ENCODE measurements at places on chromosomes 1 and 21. TPM values are rescaled to one million over a fixed set of nuclear protein-coding genes. Genes with fewer than 3 reads are reported as not detected.

- DNase-seq, result peak; percentile 68
These were observed 3.7 kb downstream of the KNCN start for GRCh38 chr1:46547481-46548383.

The HAX1 gene
- 59.6 TPM for total RNA-seq

GRCh38 chr21:14382486-14382834 lies 486 bp downstream of the HSPA13 start:
- DNase-seq, result no peak

- no peak for DNase-seq
These were observed 56.7 kb downstream of the RALGPS2 start for GRCh38 chr1:178781533-178782330.

The TCP10L gene
- total RNA-seq, result not detected

The RUNX3 gene
- 0.02 TPM for total RNA-seq

The RIMS3 gene
- total RNA-seq, result 10.0 TPM

GRCh38 chr21:41247561-41248545 lies 68.7 kb upstream of the FAM3B start:
- DNase-seq, result no peak

GRCh38 chr1:156858959-156859522 lies at the start of gene INSRR:
Gene INSRR, minus strand, starts transcription at chr1:156859117. Its CDS starts 496 bp downstream, at chr1:156858621.
- DNase-seq, result peak; percentile 26

The DENND4B gene
- total RNA-seq, result 18.9 TPM

DNA sequence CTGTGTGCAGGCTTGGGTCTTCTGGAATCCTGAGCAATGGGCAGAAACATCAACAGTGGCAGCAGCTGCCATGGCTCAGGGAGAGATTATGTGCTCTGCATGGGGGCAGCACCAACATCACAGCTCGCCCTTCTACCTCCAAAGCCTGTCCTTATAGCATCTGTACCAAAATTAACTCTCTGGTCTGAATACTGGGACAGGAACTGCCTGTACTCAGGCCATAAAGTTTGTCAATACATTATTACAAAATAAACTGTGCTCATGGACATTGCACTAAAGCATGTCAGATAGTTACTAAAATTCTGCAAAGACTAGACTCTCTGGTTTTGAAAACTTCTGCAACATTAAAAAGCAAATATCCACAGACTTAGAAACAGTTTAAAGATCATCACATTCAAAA lies 91.6 kb downstream of the ZC3H11B start:
- no peak for DNase-seq

DNA sequence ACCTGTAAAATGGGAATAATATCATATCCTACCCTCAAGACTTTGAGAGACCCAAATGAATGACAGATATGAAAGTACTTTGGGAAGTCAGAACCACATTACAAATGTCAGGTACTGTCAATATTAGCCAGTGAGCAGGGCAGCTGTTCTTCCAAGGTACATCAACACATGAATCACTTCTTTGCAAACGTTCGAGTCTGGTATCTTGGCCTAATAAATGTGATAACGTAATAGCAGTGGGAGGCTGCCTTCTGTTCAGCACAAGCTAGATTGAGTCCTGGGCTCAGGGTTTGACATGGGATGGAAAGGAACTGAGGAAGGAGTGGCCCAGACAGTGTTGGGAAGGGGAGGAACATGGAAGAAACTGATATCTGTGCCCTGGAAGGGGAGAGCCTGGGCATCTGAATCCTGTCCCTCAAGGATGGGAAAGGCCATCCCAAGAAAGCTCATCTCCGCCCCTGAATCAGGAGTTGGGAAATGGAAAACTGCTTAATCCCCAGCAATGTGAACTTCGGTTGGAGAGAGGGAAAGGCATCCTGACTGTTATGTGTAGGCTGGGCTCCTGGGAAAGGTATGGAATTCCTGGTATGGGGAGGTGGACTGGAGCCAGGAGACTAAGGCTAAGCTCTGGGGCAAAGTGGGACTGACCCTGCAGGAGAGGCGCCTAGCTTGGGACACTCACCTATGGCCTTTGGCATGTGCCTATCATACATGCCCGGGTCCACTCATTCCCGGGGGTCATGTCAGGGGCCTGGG lies 14.3 kb downstream of the KCNC4 start:
- DNase-seq, result no peak

- no peak for DNase-seq
These were observed 1.6 kb upstream of the BSND start for GRCh38 chr1:54996869-54997710.

The TOR1AIP2 gene
- total RNA-seq, result 62.3 TPM

- DNase-seq, result no peak
These were observed 67.1 kb downstream of the SSBP3 start for GRCh38 chr1:54339126-54339525.

DNA sequence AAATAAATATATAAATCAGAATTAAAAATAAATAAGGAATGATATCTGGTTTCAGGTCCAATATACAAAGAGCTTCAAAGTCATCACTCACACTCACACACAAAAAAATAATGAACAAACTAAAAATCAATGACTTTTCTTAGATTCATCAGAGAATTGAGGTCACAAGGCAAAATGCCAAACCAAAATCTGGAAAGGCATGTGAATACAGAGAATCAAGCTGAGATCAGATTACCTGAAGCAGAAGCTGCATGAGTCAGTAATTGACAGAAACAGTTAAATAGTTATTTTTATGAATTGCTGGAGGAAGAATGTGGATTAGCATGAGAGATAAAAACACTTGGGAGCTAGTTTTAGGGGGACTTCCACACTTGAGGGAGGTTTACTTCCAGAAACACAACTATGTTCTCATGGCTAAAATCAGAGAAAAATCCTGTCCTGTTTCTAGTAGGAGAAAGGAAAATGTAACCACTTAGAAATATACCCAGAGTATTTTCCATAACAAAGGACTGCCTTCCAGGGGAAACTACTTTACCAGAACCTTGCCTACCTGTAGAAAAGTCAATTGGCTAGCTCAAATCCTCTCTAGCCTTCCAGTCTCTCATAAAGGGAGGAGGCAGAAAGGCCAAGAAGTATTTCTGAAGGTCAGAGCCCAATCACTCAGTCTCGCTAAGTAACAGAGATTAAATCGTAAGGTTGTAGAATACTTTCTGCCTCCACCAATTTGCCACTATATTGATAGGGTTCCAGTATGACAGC lies 536.6 kb upstream of the NR5A2 start:
- peak; percentile 31 for DNase-seq

- DNase-seq, result no peak
These were observed 219.5 kb downstream of the URB2 start for GRCh38 chr1:229845410-229846138.

- DNase-seq, result no peak
These were observed 202.2 kb downstream of the RRAGC start for GRCh38 chr1:38657207-38657840.

DNA sequence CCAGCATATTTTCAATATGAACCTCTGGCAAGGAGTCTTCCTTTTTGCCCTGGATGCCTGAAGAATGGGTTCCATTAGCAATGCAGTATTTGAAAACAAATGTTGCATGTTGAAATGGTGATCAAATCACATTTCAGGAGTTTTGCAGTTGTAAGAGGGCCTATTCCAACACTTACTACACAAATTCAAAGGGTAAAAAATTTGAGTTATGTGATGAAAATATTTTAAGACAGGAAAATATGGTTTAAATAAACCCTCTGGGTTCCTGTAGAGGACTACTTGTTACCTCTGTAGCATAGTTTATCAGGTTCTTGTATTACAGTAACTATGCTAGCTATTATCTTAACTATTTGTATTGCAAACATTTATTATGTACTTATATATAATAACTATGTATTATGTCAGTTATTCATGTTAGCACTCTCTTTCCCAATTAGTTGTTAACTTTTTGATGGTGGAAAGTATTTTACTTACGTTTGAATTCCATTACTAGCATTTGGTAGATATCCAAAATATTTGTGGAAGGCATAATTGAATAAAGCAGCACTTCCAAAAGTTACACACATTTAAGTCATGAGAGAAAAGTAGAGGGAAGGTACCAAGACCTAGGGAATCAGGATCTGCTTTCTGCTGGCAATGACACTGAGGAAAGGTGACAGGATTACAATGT lies 312.9 kb downstream of the GRIK1 start:
- DNase-seq, result no peak

The SLC44A3 gene
- not detected for total RNA-seq

GRCh38 chr1:172540635-172541034 lies 7.7 kb downstream of the SUCO start:
- no peak for DNase-seq

- DNase-seq, result no peak
These were observed 155.0 kb downstream of the TPR start for GRCh38 chr1:186220067-186220466.

DNA sequence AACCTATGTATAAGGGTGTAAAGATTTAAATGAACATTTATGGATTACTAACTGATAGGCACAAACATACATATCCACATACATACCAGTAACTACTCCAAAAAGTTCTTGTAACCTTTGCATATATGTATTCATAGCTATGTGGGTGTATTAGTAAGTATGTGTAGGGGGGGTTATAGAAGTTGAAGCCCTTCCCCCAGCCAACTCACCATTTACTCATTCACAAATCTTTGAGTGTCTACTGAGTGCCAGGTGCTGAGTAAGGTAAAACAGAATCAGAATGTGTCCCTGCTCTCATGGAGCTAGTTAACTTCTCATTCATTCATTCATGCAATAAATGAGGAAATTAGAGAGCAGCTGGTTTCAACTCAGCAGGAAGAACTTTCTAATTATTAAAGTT lies 1.3 kb downstream of the C1orf146 start:
- no peak for DNase-seq
